ENCODE measurements at places on chromosomes 12 and 14. TPM values are rescaled to one million over a fixed set of nuclear protein-coding genes. Genes with fewer than 3 reads are reported as not detected.

Gene OR5AU1
- total RNA-seq, result not detected

DNA sequence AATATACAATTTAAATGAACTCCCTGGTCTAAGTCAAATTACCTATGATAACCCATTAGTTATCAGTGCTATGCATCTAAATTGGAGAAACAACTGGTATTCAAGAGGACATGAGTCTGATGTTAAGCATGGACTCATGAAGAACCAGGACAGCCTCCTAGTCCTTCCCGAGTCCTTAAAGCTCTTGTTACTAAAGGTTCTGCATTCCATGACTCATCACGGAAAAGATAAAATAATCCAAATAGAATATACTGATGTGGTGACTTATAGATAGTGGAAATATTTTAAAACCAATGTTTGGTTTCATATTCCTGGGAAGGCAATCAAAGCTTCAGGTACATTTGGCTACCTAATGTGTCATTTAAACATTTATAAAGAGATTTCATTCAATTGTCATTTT is 117.2 kb upstream of the PMCH start:
- H3K27me3 ChIP-seq, result peaks cover 3% of the 10 kb centered on the region
- H3K36me3 ChIP-seq, result no peaks in the 10 kb centered on the region
- H3K4me3 ChIP-seq, result no peak overlapping the region
- H3K4me1 ChIP-seq, result no peaks in the 10 kb centered on the region

Gene KRT3
- total RNA-seq, result not detected

- no peak overlapping the region for H3K4me3 ChIP-seq
- H3K27ac ChIP-seq, result no peak overlapping the region
- no peaks in the 10 kb centered on the region for H3K4me1 ChIP-seq
- DNase-seq, result no peak
- no peaks in the 10 kb centered on the region for H3K36me3 ChIP-seq
- H3K27me3 ChIP-seq, result no peaks in the 10 kb centered on the region
These were observed 154.2 kb downstream of the CRADD start for GRCh38 chr12:93831374-93831773.

- no peak for DNase-seq
- no peak overlapping the region for H3K4me3 ChIP-seq
- H3K27ac ChIP-seq, result no peak overlapping the region
- no peaks in the 10 kb centered on the region for H3K4me1 ChIP-seq
- H3K36me3 ChIP-seq, result no peaks in the 10 kb centered on the region
These were observed 6.6 kb upstream of the KRT7 start for GRCh38 chr12:52226446-52226845.

DNA sequence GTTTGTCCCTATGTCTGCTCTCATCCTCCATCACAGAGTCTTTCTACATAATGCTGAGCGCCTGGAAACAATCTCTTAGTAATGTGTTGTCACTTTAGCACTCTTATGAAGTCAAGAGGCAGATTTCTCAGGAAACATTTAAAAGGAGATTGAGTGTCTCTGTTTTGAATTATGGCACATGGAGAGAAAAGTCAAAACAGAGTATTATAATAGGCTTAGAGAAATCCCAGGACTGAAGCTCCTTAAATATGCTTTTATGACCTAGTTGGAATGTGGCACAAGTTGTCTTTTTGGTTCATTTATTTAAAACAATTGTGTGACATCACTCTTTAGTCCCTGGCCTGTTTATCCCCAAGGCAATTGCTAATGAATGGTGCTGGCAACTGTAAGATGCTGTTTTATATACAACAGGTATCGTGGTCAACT is 117.8 kb upstream of the HIF1A start:
- no peak overlapping the region for H3K27ac ChIP-seq
- H3K36me3 ChIP-seq, result no peaks in the 10 kb centered on the region
- peaks cover 14% of the 10 kb centered on the region for H3K4me1 ChIP-seq
- DNase-seq, result no peak

DNA sequence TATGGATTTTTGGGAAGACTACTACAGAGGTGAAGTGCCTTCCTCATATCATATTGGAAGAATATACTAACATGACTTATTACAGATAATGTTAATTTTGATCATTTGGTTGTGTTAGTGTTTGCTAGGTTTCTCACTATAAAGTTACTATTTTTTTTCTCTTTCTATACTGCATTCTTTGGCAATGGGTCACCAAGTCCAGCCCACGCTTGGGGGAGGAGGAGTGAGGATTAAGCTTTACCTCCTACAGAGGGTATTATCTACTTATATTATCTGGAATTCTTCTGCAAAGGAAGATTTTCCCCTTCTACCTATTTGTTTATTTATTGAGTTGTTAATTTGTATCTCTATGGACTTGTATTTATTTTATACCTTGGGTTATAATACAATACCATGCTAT is 31.5 kb downstream of the SCN8A start:
- peaks cover 6% of the 10 kb centered on the region for H3K27me3 ChIP-seq
- no peak overlapping the region for H3K4me3 ChIP-seq
- no peak overlapping the region for H3K27ac ChIP-seq
- DNase-seq, result no peak

Gene TAS2R19
- total RNA-seq, result 0.71 TPM

Gene SLC25A47
- not detected for total RNA-seq

GRCh38 chr14:103732868-103733620 is 17.4 kb downstream of the ZFYVE21 start:
- no peaks in the 10 kb centered on the region for H3K4me1 ChIP-seq
- H3K27me3 ChIP-seq, result no peaks in the 10 kb centered on the region
- no peak overlapping the region for H3K27ac ChIP-seq

DNA sequence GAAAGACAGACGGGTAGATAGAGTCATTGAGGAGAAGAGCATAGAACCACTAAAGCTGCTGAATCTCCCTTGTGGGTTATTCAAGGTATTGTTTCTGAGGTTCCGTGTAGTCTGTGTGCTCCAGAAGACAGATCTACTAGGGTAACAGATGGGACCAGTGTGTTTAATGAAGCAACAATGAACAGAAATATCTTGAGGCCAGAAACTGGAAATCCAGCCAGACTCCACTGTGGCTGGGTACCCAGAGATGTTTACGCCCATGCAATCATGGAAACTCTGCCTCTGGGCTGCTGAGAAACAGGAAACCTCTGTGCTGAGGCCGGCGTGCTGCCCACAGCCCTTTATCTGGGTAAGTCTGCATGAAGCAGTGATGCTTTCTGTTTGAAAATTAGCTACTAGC is 8.3 kb downstream of the PROX2 start:
- peak; percentile 31 for DNase-seq
- peaks cover 16% of the 10 kb centered on the region for H3K4me1 ChIP-seq
- H3K36me3 ChIP-seq, result no peaks in the 10 kb centered on the region
- no peaks in the 10 kb centered on the region for H3K27me3 ChIP-seq

DNA sequence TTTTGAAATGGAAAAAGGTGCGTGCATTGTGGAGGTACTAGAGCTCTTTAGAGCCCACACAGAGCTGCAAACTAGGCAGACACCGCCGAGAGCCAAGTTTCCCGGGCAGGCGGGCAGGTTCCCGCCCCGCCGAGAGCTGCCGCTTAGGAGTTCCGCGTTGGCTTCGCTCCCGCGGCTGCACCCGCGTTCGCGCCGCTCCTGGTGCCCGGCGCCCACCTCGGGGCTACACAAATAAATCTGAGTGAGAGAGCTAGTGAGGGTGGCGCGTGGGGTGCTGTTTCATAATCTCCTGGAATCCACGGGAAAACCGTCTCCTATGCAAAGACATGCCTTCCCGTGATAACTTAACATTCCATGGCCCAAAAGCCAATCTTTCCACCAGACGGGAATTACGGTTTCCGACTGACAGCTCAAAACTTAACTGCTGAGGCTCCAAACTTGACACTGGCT is 645 bp downstream of the KITLG start:
- no peak for DNase-seq
- H3K4me1 ChIP-seq, result peaks cover 13% of the 10 kb centered on the region

All from CD4-positive, alpha-beta T cell (primary cell).